NCI-H524 (cell line): ENCODE measurements at places on chromosomes 5 and 9.

- no peak for DNase-seq
Observed at GRCh38 chr5:161641444-161641843, 44.1 kb upstream of the GABRA6 start.

DNA sequence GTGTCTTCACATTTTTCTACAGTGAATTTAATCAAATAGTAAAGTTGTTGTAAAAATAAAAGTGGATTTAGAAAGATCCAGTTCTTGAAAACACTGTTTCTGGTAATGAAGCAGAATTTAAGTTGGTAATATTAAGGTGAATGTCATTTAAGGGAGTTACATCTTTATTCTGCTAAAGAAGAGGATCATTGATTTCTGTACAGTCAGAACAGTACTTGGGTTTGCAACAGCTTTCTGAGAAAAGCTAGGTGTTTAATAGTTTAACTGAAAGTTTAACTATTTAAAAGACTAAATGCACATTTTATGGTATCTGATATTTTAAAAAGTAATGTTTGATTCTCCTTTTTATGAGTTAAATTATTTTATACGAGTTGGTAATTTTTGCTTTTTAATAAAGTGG is 60.4 kb downstream of the MTAP start:
- no peak for DNase-seq

- DNase-seq, result no peak
Observed at GRCh38 chr5:72107901-72108201, 576 bp downstream of the MAP1B start.

- no peak for DNase-seq
Observed at GRCh38 chr5:132103332-132103951, 29.9 kb downstream of the CSF2 start.

DNA sequence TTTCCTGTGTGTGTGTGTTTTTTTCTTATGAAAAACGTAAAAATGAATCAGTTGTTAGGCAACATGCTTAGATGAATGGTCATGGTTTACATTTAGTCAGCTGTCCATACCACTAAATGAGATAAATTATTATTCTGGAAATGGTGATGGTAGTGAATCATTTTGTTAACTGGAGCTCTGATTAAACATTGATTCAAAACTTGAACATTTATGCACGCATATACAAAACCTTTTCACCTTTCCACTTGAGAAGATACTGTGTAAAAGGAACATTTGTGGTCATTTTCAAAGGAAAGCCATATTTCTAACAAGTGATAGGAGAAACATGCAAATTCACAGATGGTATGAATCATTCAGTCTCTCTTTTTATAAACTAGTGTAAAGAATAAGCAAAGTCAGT is 162.0 kb downstream of the SLC25A46 start:
- no peak for DNase-seq

GRCh38 chr9:110284211-110284844 is 28.0 kb upstream of the TXN start:
- DNase-seq, result no peak

DNA sequence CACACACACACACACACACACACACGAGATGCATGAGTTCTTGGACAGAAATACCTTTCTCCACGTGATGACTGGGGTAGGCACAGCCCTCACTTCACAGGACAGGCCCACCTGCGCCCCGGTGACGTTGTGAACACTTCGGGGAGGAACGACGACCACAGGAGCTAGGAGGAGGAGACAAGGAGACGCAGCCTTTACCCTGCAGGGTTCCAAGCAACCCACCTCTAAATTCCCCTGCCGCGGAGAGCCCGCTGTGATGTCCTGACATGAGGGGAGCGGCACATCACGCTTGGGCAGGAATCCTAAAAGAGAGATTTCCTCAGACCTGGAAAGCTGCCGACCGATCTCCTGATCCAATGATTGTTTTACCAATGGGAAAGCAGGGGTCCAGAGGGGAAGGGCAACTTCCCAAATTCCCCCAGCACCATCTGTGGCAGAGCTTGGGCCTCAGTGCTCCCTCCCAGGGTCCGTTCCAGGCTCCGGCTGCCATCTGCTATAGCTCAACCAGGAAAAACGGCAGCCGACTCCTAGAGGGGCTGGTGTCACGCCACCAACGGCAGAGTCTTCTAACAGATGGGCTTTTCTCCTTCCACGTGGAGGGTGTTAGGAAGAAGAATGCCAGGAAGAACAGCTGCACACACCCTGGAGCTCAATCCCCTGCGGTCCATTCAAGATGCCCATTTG is 10.1 kb downstream of the IGFBPL1 start:
- DNase-seq, result peak; percentile 99

DNA sequence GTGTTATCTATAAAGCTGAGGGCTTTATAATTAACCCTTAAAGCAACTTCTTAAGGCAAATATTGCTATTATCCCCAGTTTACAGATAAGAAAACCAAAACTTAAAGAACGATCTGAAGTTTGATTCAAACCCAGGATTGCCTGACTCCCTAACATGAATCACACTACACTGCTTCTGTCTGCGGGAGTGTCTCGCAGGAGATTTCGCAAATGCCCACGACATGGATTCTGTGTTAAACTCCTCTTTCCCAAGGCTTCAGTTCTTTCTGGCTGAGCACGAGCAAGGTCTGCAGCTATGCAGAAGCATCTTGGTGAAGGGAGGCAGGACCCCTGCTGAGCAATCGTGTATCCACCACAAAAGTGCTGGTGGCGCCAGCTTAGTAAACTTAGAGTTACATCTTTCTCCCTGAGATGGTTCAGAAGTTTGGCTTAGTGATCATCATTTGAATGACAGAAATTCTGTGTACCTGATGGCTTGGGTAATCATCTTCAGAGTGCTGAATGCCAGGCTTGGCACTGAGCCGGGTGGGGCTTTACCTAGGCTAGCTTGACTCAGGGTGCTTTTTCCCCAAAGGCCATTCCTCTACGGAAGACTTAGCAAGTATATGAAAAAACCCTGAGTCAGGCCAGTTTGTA is 81.4 kb upstream of the PIK3R1 start:
- DNase-seq, result no peak

GRCh38 chr9:136174779-136175615 is 29.9 kb downstream of the LHX3 start:
- peak; percentile 35 for DNase-seq

- DNase-seq, result no peak
Observed at GRCh38 chr5:57780306-57780960, 297.8 kb upstream of the ACTBL2 start.

GRCh38 chr9:110640736-110641135 is 27.9 kb upstream of the MUSK start:
- DNase-seq, result no peak

DNA sequence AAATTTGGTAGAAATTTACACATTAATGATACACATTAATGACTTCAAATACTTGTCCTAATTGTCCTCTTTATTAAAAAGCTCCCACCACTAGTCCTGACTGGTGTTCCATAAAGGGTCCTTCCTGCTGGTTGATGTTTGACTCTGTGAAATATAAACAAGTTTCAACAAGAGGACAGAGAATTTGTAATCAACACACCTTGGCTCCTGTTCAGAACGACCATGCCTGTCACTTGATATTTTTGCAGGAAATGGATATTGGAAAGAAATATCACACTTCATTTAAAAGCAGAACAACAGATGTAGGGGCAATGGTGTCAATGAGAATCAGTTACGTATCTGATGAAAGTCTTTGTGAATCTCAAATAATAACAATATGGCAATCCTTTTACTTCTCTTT is 211.7 kb downstream of the ENC1 start:
- no peak for DNase-seq

DNA sequence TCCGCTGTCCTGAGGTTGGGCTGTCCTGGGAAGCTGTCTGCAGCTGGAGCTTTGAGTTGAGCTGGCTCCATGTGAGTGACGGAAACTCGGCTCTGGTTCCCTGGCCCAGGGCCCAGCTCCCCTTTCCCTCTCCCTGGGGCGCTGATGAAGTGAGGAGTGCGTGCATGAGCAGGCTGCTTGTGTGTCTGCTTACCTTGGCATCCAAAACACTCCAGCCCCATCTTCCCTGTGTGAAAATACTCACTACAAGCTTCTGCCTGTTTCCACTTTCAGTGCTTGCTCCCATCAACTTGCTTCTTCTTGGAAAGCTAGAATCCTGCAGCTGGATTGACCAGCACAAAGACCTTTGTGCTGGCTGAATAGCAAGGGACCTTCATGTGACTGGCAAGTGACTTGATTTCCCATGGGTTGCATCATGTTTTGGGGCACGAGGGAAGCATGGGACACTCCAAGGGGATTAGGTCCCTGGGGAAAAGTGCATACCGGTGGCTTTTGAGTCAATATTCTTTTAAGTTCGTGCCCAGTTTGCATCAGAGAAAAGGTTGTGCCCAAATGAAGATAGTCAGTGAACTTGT is 198.1 kb downstream of the GADD45G start:
- no peak for DNase-seq

DNA sequence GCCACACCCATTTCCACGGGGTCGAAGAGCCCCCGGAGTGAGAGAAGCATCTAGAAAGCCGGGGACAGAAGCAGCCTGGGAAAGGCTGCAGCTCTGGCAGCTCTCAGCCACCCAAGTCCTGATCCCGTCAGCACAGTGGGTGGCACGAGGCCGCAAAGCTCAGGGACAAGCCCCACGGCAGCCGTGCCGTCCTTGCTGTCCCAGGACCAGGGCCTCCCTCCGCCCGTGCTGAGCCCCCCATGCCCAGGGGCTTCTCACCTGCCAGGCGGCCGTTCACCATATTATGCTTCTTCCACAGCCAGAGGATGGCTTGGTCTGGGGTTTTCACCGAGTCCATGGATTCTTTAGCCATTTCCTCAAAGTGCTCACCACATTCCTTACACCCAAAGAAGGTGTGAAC is 6.1 kb upstream of the LHX3 start:
- DNase-seq, result no peak

DNA sequence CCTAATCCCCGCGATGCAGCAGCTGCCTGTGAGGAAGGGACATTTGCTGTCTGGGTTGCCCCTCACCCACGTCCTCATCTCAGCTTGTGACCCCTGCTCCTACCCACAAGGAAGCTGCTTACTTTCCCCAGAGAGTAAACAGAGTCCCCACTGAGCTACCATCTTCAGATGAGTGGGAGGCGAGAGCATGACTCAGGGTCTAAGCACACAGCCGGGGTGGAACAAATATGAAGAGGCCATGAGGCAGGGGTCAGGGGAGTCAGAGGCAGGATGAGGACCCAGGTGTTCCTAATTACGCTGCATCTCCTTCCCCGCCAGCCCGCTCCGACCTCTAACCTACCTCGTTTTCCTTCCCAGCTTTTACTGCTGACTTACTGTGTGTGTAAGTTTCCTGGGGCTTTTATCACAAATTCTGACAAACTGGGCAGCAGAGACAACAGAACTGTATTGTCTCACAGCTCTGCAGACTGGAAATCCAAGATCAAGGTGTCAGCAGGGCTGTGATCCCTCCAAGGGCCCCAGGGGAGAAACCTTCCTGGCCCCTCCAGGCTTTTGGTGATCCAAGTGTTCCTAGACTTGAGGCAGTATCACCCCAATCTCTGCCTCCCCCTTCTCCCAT is 94.0 kb upstream of the DNAH5 start:
- DNase-seq, result no peak

GRCh38 chr5:143582176-143582575 is 178.7 kb upstream of the NR3C1 start:
- peak; percentile 2 for DNase-seq

GRCh38 chr5:147568710-147569406 is 59.0 kb upstream of the DPYSL3 start:
- DNase-seq, result no peak

DNA sequence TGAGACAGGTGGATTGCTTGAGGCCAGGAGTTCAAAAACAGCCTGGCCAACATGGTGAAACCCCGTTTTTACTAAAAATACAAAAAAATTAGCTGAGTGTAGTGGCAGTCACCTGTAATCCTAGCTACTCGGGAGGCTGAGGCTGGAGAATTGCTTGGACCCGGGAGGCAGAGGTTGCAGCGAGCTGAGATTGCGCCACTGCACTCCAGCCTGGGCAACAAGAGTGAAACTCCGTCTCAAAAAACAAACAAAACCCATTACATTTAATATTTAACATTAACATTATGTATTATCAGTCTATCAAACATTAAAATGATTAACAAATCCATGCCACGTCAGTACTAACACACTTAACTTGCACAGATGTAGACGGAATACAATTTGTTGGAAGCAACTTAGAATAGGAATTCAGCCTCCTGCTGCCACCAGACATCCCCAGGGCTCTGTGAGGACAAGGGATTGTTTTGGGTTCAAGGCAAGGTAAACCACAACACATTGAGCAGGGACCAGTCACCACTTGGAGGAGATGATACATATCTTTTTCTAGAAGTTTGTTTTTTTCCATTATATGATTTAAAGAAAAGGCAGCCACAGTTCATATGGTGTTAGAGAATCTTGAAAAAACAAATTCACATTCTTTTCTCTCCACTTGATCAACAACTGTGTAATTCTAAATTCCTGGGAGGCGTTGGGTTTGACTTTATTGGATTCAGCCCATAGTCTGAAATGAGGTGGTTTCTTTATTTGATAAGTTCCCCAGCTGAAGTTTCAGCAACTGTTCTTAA is 104.1 kb upstream of the BASP1 start:
- no peak for DNase-seq

DNA sequence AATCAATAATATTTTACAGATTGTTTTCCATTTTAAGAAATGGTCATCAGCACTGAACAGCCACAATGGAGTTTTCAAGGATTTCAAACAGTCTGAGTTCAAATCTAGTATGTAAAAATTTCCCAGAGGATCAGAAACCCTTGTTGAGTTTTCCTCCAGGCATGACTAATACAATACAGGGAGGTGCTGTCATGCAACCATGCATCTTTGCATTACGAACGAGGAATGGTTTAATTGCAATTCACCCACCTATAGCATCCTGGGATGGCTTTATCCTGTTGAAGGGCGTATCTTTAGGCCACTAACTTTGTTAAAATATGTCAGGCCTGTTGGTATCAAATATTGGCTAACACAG is 196.4 kb downstream of the EFNA5 start:
- DNase-seq, result no peak

- no peak for DNase-seq
Observed at GRCh38 chr9:133773889-133774655, 35.9 kb upstream of the SARDH start.

- no peak for DNase-seq
Observed at GRCh38 chr9:18708429-18708828, 234.5 kb downstream of the ADAMTSL1 start.

DNA sequence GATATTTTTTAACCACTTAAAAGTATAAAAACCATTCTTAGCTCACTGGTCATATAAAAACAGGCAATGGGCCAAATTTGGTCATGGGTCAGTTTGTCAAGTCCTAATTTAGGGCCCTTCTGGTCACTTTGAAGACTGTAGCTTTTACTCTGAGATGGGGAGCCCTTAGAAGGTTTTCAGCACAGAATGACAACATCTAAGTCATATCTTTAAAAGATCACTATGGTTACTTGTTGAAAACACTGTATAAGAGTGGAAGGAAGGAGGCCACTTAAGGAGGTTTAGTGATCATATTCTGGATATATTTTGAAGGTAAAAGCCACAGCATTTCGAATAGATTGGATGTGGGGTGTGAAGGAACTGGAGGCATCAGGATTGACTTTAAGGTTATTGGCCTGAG is 76.7 kb downstream of the STRBP start:
- no peak for DNase-seq

GRCh38 chr5:67221487-67222242 is 25.1 kb upstream of the CD180 start:
- no peak for DNase-seq
